ENCODE measurements at places on chromosomes 16 and 17.

DNA sequence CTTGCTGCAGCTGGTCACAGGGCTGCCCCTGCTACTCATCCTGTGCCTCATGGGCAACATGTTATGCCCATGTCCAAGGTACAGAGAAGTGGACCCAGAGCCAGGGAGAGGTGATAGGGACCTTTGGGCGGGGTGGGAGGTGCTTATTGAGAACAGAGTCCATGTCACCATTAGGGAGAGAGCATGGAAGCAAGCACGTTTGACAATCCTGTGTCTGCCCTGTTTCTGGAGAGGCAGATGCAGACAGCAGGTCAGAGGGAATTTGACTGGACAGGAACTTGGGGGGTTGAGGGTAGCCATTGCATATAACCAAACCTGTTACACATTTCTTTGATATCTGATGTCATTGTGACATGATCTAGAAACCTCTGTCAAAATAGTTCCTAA, 14.3 kb upstream of the ARL4D start:
- no peak for DNase-seq

- DNase-seq, result peak; percentile 69
Observed at GRCh38 chr17:82972836-82973372, 106.5 kb upstream of the METRNL start.

GRCh38 chr16:82738699-82739098, 111.9 kb downstream of the CDH13 start:
- no peak for DNase-seq

DNA sequence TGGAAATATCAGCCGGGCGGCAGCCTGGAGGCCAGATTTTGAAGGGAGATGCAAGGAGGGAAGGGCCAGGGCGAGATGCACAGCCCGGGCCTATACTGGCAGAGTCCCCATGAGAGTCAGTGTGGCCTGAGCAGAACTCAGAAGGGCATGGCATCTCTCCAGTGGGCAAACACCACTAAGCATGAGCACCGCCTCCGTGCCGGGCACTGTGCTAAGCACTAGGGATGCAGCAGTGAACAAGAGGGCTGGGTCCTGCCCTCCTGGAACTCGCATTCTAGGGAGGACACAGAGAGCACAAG, 33.5 kb downstream of the TK2 start:
- no peak for DNase-seq

GRCh38 chr17:11803231-11803969, 193.9 kb downstream of the ZNF18 start:
- no peak for DNase-seq

DNA sequence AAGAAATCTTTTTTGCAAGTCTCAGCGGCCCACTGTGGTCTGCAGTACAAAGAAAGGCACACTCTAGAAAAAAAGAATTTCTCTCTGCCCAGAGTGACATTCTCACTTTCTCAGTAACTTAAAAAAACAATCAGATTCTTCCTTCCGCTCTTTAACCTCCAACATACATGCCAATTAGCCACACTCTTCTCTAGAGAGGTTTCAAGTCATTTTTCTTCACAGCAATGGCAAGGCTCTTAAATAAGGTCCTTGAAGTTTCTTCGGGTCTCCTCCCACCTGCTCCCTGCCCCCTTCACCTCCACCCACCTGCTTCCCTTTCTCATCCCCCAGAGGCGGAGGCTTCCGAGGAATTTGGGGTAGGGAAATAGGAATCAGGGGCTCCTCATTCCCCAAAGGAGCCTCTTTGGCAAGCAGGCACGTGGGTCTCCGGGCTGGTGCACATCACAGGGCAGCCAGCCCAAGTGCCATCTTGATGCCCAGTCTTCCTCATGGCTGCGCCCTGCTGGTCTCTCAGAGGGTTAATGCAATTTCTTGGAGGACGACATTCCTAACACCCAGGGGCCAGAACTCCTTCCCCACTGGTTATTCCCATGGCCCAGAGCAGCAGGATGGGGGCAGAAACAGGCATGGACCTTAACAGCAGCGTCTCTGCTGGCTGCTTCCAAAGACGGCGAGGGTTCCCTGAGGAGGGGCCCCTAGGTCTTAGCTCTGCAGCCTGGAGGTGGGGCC, 855 bp upstream of the MEOX1 start:
- DNase-seq, result peak; percentile 16

- DNase-seq, result no peak
Observed at GRCh38 chr17:49381033-49381432, 19.0 kb upstream of the ZNF652 start.

GRCh38 chr16:46972429-46973206, 856 bp downstream of the DNAJA2 start:
- no peak for DNase-seq

DNA sequence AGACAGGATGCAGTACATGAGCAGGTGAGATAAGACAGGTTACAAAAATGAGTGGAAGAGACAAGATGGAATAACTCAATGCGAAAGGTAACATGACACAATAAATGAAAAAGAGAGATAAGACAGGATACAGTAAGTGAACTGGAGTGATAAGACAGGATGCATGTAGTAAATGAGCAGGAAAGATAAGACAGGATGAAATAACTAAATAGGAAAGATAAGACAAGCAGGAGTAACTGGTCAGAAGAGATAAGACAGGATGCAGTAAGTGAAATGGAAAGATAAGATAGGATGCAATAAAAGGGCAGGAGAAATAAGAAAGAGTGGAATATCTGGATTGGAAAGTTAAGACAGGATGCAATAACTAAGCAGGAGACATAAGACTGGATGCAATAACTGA, 8.3 kb upstream of the MYH4 start:
- no peak for DNase-seq

DNA sequence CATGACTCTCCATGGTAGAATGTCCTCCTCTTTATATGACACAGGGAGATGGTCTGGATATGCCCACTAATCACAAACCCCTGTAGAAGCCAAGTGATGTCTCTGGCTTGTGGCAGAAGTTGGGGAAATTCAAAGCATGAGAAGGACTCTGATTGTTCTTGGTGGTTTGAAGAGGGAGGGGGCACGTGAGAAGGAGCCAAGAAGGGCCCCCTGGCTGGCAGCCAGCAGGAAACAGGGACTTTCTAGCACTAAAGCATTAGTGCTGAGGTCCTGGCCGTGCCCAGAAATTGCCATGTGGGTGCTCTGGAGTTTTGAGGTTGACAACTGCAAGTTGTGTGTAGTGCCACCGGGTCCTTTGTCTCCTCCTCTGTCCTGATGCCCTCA, 199.9 kb downstream of the LGALS9B start:
- no peak for DNase-seq

DNA sequence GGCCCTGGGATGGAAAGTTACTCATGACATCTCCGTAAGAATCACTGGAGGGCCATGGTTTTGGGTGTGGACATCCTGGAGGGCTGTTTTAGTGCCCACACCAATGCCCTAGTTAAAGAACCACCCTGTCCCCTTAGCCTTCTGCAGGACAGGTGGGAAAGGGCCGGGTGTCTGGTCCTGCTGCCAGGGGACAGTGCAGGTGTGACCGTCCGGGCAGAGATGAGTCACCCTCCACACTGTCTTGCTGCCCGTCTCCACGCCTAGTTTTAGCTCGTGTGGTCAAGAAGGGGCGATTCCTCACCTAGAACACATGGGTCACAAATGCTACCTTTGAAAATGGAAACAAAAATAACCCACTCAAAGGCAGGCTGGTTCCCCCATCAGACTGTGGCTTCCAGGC, 17.0 kb downstream of the CEP295NL start:
- DNase-seq, result no peak

- no peak for DNase-seq
Observed at GRCh38 chr17:63681530-63681929, 18.4 kb downstream of the LIMD2 start.

- DNase-seq, result no peak
Observed at GRCh38 chr16:21283521-21284289, 5.6 kb upstream of the CRYM start.

DNA sequence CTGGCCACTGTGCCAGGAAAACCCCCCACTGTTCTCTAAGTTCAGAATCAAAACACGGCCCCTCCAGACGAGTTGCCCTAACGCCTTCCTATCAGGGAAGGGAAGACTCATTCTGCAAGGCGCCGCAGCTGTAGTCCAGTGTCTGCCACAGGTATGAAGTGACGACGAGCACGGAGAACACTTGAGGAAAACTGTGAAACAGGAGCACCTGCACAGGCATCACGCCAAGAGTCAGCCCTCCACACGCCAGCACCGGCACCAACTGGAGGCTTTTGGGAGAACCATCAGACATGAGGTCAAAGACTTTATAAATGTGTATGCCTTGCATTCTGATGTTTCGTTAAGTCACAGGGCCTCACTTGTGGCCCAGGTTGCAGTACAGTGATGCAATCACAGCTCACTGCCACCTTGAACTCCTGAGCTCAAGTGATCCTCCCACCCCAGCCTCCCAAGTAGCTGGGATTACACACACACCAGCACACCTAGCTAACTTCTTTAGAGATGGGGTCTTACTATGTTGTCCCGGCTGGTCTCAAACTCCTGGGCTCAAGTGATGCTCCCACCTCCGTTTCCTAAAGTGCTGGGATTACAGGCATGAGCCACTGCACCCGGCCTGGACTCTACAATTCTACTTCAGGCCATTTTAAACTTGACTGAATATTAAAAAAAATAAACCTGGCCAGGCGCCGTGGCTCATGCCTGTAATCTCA, 22.9 kb downstream of the KLHDC4 start:
- DNase-seq, result no peak

GRCh38 chr17:55794725-55795482, 44.1 kb downstream of the PCTP start:
- DNase-seq, result no peak

DNA sequence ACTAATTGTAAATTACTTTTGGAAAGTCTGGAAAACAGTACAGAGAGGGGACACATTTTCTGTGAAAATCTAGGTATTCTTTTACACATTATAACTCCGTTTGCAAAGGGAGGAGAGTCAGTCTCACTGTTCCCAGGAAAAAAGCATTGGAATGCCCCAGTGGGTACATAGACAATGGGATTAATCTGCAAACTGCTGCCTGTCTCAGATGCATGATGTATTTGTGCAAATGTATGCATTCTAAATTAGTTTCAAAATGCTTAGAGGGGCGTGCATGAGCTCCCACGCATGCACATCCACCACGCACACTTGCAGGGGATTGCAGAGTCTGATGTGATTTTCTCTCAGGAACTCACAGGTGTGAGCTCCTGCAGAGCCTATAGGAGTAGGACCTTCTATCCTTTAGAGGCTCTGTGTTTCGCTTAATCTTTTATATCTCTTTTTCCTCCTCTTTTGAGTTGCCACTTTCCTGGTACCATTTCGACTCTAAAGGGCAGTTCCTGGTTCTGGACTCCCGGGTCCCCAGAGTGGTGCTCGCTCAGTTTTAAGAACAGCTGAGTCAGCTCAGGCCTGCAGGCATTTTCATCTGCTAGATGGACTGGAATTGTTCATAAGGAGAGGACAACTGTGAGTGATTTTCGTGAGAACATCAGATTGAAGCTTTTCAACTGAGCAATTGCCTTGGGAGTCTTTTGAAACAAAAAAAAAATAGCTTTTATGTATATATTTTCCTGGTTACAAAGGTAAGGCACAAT, 1.1 kb downstream of the BCO1 start:
- DNase-seq, result no peak

DNA sequence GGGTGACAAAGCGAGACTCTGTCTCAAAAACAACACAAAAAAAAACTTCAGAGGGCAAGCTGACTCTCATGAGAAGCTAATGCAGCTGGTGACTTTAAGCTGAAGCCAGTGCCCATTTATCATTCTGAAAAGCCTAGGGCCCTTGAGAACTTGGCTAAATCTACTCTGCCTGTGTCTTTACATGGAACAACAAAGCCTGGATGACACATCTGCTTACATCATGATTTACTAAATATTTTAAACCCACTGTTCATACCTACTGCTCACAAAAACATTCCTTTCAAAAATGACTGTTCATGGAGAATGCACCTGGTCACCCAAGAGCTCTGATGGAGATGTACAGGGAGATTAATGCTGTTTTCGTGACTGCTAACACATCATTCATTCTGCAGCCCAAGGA, 6.1 kb upstream of the ALOX12 start:
- no peak for DNase-seq

- no peak for DNase-seq
Observed at GRCh38 chr16:12016291-12016947, 39.9 kb downstream of the SNX29 start.

DNA sequence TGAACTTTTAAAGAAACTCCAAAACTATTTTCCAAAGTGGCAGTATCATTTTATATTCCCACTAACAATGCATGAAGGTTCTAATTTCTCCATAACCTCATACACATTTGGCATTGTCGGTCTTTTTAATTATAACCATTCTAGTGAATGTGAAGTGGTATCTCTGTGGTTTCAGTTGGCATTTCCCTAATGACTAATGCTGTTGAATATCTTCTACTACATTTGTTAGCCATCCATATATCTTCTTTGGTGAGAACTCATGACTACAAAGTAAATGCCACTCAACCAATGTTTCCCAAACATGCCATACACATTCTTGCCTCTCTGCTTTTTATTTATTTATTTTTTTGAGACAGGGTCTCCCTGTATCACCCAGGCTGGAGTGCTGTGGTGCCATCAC, 31.7 kb upstream of the TAOK1 start:
- no peak for DNase-seq

- no peak for DNase-seq
Observed at GRCh38 chr17:62761884-62762283, 46.2 kb downstream of the MARCHF10 start.

DNA sequence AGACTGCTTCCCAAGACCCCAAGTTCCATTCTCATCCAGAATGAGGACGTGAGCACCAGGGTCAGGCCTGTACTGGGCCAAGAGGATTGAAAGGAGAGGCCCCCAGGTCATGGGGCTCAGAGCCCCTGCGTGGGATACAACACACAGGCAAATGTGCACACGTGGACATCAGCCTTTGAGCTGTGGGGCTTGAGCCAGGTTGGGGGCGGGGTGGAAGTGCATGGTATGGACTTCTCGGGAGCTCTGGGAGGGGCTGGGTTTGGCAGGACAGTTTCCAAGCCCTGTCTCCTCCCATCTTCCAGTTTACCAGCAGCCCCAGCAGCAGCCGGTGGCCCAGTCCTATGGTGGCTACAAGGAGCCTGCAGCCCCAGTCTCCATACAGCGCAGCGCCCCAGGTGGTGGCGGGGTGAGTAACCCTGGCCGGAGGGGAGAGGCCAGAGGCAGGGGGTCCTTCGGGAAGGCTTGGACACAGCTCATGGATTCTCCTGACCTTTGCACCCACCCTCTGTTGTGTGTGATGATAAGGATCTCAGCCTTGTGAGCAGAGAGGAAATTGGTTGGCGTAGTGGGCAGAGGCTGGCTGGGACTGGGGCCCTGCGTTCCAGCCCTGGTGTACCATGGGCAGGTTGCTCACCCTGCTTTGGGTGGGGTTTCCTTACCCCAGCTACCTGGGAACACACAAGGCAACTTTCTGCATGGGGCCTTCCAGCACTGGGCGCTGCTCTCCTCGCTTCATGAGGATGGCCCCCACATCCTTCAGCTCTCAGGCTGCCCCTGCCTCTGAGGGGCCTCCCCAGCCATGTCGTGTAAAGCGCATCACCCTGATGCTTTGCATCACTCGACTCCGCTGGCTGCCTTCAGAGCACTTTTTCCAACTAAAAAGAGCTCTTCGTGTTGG, 10.4 kb upstream of the LASP1NB start:
- DNase-seq, result no peak

All from GM12864 (cell line).